Stimulated activated CD8-positive, alpha-beta memory T cell treated with anti-CD3 and anti-CD28 coated beads, Interleukin-7, amount 100 ng/mL, for 1 hour (primary cell): ENCODE measurements at places on chromosomes 16 and 17.

DNA sequence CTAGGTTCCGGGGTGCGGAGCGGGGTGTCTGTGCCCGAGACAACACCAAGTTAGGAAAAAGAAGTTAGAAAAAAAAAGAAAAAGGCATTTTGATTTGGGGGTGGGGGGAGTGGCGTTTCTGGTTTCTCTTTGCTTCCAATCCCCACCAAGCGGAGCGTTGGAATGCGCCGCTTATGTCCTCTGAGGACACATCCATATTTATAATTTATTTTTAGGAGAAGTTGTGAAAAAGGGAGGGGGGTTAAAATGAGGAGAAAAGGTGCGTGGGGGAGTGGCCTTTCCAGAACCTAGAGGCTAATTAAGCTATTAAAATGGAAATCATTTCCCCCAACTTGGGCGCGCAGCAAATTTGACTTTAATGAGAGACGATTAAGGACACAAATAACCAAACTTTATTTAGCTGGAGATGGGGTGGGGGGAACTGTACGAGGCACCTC is 232.1 kb downstream of the MRTFB start:
- DNase-seq = no peak

GRCh38 chr16:79444572-79444971 is 156.0 kb downstream of the MAF start:
- DNase-seq = no peak

GRCh38 chr16:35306915-35307314 is 1847.5 kb downstream of the TP53TG3F start:
- DNase-seq = no peak

DNA sequence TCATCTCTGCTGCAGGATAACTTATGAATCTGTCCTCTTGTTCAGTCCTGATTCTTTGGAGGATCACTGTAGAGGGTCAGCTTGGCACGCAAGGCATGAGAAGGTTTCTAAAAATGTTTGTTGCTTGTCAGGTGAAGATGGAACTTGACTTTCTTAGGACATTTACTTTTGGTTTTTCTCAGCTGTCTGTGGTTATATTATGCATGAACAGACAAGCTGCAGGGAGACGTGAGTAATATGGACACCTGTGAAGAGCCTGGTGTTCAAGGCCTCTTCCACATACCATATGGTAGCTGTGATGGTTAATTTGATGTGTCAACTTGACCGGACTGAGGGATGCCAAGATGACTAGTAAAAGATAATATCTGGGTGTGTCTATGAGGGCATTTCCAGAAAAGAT is 270.2 kb upstream of the CPHXL start:
- DNase-seq = no peak

GRCh38 chr16:53503991-53504663 is 1.1 kb upstream of the AKTIP start:
- DNase-seq = no peak

- no peak for DNase-seq
Observed at GRCh38 chr16:82807311-82807710, 180.5 kb downstream of the CDH13 start.

DNA sequence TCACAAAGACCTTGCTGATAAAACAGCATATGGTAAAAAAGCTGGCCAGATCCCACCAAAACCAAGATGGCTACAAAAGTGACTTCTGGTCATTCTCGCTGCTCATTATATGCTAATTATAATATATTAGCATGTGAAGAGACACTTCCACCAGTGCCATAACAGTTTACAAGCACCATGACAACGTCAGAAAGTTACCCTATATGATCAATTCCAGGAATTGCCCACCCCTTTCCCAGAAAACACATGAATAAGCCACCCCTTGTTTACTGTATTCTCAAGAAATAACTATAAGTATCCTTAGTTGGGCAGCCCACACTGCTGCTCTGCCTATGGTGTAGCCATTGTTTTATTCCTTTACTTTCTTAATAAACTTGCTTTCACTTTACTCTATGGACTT is 44.6 kb upstream of the IRX5 start:
- DNase-seq = no peak

DNA sequence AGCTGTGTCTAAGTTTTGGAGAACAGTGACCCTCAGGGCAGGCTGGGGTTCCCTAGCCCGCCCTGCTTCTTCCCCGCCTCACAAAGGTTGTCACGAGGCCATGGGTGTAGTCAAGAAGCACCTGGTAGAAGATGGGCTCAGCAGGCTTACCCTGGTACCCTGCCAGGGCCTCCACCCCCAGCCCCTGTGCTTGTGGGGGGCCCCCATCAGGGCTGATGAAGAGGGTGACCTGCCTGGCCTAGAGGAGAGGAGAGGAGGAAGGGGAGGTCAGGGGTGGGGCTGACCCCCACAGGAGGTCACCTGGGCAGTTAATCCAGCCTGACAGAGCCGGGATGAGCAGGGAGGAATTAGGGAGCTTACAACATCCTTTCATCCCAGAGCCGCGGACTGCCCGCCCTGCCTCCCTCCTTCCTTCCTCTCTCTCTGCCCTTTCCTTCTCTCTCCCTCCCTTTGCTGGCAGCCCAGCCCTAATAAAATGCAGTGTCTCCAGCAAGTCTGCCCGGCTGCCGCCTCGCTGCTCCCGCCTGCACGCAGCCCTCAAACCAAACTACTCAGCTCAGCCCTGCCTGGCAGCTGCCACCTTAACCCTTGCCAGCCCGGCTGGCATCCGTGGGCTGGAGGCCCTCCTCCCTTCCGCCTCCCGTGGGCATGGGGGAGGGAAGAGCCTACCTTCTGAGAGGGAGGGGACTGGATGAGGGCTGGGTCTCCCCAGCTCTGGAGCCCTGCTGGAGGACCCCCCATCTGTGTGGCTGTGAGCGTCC is 7.2 kb downstream of the DLX3 start:
- DNase-seq = no peak

- DNase-seq = no peak
Observed at GRCh38 chr17:60902399-60902798, 224.7 kb downstream of the BCAS3 start.

DNA sequence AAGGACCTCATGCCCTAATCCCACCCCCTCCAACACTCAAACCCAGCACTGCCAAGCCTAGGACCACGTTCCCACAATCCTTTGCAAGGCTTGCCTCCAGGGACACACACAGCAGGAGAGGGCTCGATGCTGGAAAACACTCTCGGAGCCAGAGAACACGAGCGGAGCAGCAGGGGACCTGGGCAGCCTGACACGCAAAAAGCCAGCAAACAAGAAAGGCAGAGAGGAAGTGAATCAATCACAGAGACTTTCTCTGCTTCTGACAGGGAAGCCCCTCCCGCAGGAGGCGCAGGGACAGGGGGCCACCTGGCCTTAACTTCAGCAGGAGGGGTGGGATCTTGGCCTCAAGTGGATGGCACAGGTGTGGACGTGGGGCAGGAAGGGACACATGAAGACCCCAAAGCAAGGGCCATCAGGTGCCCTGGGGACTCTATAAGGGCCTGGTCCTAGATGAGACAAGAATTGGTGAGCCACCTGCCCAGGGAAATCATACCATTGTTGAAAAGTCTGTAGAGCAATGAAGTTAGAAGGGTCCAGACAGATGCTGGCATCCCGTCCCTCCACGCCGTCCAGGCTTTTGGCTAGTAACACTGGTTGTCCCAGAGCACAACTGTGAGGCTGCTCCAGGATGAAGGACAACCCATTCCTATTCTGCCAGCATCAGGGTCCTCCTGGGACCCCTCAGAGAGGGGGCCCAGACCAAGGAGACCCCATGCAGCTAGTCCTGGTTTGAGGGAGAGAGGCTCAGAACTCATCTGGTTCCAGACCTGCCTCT is 2.2 kb downstream of the SDK2 start:
- no peak for DNase-seq

GRCh38 chr16:9053006-9053601 is 38.3 kb upstream of the HAPSTR1 start:
- DNase-seq = no peak

DNA sequence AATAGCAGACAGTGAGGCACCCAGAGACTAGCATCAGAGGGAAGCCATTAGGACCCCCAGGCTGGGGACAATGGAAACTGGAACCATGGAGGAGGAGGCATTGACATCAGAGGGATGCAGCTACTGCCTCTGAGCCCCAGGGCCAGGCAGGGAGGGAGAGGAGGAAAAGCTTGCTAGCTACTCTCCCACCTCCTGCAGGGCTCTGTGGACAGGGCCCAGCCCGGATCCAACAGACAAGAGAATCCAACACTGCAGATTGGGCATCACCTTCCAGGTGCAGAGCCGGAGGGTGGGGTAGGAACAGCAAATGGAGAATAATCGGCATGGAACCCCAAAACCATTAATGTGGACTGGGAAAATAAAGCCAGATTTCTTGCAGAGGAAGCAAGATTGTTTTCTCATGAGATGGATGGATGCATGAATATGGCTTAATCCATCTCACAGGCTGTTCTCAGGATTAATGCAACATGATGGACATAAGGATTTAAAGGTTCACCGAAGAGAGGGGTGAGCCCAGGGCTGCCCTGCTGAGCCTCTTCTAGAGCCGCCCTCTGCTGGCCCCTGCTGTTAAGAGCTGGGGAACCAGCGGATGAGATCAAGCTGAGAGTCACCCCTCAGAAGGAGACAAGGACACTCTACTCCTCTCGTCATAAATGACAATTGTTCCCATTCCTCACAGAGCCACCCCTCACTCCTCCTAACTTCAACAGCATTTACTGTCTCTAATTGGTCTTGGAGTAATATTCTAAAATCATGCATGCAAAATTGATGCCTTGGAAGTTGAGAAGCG is 48.8 kb downstream of the DNAH3 start:
- DNase-seq = no peak

- DNase-seq = no peak
Observed at GRCh38 chr16:1929105-1929504, 10.9 kb upstream of the HS3ST6 start.

GRCh38 chr16:31456988-31457360 is 2.3 kb upstream of the ARMC5 start:
- no peak for DNase-seq
